T-helper 9 cell (primary cell): ENCODE measurements at places on chromosomes 6 and 20.

DNA sequence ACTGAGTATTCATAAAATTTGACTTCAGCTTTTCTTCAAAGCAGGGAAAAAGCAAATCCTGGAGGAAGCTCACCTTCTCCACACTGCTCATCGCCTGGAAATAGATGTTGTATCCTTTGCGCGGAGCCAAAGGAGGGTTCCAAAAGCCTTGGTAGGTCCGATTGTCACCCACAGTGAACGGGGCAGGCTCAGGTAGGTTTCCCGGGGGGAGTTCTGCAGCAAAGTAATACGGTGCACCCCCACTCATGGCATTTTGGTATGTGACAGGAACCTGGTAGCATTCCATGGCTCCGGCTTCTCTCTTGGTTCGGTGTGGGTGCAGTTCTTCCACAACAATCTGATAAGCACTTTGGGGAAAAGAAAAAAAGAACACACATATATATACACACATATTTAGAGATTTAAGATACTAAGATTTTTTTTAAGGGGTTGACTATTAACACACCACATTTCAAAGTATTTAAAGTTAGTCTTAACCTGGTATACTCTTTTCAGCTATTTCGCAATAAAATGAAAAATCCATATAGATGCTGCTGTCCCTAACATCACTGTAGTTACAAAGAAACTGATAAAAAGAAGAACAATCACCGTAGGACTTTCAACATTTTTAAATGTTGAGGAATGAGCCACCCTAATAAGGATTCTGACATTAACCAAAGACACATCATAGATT, 166.7 kb upstream of the THEMIS start:
- no peak for DNase-seq

DNA sequence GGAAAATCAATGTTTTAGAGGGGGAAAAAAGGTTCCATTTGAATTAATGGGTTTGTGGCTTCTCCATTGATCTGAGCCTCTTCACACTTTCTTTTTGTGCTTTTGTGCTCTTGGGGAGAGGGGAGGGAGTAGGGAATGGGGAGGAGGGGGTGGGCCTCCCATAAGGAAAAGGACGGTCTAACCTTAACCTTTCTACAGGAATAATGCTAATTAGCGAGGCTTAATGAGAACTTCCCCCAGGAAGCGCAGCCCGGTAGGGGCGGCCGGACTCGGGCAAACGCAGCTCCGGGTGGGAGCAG, 103.0 kb downstream of the NOL4L start:
- DNase-seq = no peak

GRCh38 chr20:41072190-41072863, 43.7 kb downstream of the TOP1 start:
- no peak for DNase-seq

DNA sequence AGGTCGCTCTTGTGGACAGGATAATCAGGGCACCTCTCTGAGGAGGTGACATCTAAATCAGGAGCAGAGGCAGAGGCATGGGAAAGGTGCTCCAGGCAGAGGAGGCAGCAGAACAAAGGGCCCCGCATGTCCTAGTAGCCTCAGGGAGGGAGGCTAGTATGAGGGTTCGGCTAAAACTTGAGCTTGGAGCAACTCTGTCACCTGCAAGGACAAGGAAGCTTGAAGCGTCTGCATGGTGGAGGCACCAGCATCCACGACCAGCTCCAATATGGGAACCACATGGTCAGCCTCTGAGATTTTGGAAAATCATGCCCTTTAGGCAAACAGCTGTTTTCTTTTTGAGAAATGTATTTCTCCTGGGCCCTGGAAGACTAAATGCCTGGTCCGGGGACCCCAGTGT, 13.0 kb upstream of the MPC1 start:
- no peak for DNase-seq
